ENCODE measurements at places on chromosomes 7 and 10.

DNA sequence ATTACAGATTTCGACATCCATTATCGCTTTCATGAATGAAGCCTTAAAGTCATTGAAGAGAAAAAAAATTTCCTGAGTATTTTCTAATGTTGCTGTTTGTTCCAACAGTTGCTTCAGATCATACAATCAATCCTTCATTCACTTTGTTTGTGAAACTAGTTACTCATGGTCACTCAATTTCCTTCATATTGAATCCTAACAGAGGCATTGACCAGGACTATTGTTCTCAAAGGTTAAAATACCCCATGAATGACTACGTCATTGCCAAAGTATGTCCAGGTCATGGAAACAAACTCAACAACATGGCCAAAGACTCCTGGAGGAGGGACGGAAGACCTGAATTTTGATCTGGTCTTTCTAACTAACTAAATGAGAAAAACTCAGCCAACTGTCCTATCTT lies 54.0 kb upstream of the ABCB5 start:
- no peak for DNase-seq

DNA sequence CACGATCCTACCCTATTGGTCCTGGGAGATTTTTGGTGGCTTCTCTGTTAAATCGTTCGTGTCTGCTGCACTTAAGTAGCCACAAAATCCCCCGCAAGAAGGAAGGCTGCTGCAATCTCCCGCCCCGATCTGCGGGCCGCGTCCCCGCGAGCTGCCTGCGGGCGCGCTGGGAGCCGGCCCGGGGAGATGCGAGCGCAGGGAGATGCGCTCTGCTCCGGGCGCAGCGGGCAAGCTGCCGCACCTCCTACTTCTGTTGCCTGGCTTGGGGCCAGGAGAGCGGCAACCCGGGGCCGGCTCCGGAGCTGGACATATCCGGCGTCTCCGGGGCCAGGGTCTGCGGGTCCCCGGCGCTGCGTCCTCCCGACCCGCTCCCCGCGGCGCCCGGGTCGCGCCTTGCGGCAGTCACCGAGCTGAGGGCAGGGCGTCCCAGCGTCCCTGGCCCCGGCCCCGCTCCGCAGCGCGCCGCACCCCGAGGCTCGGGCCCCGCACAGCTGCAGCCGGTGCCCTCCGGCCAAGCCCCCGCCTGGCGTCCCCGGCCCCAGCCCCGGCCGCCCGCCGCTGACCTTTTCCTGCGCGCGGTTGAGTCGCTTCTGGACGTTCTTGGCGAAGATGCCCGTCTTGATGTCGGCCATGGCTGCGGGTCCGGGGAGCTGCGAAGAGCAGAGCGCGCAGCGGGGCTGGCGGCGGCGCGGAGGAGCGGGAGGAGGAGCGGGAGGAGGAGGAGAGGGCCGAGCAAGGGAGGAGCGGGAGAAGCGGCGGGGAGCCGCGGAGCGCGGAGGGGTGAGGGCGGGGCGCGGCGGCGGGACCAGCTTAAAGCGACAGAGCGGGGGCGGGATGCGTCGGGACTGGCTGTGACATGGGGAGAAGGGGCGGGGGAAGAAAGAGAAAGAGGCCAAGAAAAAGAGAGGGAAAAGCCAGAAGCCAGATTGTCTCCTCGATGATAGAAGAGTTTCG lies at the start of gene AMPH:
TSS of gene AMPH (minus strand) at position 654 of the 954 bp plus-strand sequence. CDS start at position 632, 22 bp downstream.
- DNase-seq = peak; percentile 41

DNA sequence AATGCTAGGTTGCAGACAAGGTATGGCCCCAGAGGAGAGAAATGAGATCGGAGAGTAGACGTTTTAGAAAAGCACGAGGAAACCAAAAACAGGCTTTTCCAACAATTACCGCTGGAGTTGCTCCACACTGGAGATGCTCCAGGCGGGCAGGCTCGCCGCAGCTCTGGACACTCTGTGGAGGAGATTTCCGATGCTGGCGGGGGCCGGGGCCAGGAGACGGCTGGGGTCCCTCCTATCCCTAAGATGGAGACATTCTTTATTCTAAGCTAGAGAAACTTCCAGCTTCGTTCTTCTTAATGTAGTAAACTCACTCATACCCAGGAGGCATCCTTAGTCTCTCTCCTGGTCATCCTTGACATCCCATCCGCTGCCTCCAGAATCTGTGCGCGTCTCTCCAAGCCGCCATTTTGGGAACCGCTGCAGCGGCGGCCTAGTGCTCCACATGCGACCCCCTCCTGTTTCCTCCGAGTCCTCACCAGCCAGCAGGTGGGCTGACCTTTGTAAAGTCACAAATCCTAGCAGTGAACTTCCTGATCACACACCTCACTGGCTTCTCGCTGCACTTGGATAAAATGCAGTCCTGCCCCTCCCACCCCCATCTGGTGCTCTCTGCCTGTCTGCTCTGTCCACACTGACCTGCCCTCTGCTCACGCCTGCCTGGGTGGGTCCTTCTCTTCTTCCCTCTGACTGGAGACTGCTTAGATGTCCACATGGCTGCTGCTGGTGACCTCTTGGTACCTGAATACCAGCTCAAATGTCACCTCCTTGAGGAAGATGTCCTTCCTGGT lies 11.9 kb downstream of the PYROXD2 start:
- no peak for DNase-seq

DNA sequence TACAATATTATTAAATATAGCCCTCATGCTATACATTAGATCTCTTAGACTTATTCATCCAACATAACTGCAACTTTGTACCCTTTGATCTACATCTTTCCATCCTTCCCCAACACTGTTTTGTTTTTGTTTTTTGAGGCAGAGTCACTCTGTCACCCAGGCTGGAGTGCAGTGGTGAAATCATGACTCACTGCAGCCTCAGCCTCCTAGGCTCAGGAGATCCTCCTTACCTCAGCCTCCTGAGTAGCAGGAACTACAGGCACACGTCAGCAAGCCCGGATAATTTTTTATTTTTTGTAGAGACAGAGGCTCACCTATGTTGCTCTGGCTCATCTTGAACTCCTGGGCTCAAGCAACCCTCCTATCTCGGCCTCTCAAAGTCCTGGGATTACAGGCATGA lies 53.3 kb downstream of the NT5C2 start:
- DNase-seq = no peak

Measured in tibial artery (tissue), 4 donors.